ENCODE measurements at places on chromosomes 1 and 21.
A peak's percentile ranks its signal among the peaks of the same experiment; 100 is the strongest.

DNA sequence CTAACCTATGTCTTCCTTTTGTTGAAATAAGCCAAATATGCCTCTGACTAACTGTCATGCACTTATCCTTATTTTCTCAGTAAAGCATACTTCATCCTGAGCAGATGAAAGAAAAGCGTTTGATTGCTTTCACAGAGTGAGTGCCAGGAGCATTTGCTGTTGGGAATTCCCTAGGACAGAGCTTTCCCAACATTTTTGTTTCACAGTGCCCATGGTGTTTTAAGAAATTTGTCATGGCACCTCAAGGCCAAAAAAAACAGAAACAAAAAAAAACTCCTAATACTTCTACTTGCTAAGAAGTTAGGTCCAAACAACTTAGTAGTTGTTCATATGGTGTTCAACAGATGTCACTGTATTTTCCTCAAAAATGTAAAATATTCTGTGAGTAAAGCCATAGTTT is 120.8 kb upstream of the BMP8A start:
- DNase-seq, result no peak

DNA sequence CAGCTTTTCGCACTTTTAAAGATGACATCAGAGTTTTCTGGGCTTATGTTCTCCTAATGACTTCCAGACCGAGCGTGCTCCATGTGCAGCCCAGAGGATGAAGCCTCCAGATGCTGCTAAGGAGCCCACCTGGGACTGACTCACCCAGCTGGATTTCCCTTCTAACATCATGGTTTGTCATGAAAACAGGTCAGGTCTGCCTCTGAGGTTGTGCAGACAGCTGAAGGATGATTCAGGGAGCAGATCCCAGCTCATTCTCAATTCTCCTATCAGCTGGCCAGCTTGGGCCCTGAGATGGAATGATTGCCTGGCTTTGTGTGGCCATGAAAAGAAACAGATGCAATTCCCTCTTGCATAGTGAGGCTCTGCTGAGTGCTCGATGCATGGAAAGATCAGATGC is 123.9 kb upstream of the DUSP10 start:
- no peak for DNase-seq

DNA sequence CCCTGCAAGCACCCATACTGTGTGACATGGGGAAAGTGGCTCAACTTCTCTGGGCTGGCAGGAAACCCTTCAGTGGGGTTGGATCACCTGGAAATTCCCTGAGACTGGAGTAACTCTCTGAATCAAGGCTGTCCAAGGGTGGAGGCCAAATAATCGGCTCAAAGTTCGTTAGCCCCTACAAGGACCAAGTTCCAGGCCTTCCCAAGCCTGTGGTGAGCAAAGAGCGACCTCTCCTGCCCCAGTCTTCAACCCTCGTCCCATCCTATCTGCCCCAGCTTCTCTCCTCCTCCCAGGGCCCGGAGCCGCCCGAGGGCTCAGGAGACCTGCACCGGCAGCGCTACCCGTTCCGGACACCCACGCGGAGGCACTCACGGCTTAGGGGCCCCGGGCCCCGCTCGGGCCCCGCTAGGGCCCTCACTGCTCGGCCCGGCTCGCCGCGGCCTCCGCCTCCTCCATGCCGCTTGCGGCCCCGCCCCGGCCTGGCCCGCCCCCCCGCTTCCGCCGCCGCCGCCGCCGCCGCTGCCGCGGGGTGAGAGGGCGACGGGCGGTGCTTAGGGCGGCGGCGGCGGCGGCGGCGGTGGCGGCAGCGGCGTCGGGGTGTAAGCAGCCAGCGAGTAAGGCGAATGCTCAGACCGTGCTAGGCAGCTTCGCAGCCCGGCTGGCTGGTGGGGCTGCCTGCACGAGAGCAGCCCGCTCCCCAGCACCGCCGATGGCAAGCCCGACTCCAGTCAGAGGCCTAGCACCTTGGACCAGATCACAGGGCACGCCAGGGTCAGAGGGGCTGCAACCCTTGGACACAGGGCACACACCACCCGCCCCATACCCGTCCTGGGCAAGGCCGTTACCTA is at the start of gene POMGNT1:
TSS of gene POMGNT1 (minus strand) at position 471 of the 848 bp plus-strand sequence. CDS start 613 bp downstream, outside the sequence.
- DNase-seq, result peak; percentile 66

DNA sequence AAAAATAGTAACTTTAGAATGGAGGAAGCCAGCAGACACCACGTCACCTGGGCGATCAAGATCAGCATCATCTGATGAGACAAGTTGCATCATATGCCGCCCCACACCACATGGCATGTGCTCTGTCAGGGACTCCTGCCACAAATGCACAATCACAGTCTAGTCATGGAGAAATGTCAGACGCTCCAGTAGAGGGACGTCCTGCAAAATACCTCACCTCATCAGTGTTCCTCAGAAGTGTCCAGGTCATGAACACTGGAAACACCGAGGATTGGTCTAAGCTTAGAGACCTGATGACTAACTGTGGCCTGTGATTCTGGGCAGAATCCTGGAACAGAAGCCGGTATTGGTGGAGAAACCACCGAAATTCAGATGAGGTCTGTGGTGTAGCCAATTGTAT is 14.3 kb downstream of the ADARB1 start:
- DNase-seq, result no peak

GRCh38 chr1:8670371-8670818 is 147.0 kb downstream of the RERE start:
- no peak for DNase-seq

DNA sequence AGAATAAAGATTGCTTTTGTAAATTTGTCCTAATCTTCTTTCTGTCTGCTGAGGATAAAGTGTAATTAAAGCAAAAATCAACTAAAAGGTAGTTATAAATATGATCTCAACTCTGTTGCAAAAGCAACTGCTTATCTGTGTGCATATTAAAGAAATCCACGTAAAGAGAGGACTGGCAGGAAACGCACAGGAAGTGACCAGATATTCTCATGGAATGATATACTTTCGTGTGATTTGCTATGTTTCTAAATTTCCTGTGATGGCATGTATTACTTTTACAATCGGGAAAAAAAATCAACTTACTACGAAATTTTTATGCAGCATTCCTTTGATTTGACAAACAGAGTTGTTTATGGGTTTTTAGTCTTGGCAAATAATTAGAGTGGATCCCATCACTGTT is 75.4 kb downstream of the RGS2 start:
- DNase-seq, result no peak

Measured in stimulated activated CD4-positive, alpha-beta T cell treated with anti-CD3 and anti-CD28 coated beads, Interleukin-12 subunit alpha, Interleukin-12 subunit beta, amount 100 ng/mL, for 24 hours (primary cell).